ENCODE measurements at places on chromosomes 11 and 22. TPM values are rescaled to one million over a fixed set of nuclear protein-coding genes. Genes with fewer than 3 reads are reported as not detected.

DNA sequence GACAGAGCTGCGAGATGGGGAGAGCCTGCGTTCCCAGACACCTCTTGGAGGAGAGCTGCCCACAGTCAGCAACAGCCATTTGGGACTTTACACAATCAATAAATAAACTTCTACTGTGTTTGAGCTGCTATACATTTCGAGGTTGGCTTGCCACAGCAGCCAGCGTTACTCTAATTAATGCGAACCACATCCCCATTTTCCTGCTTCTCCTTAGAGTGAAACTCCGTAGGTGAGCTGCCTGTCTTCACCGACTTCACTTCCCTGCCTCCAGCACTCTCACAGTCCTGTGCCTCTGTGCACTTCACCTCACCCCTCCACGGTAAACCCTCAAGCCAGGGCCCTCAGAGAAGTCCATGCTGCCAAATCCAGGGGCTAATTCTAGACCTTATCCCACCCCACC is 5.9 kb upstream of the SLC22A12 start:
- H3K27me3 ChIP-seq: no peaks in the 10 kb centered on the region
- H3K27ac ChIP-seq: no peak overlapping the region
- H3K4me3 ChIP-seq: no peak overlapping the region
- H3K36me3 ChIP-seq: no peaks in the 10 kb centered on the region

- no peaks in the 10 kb centered on the region for H3K36me3 ChIP-seq
- no peaks in the 10 kb centered on the region for H3K4me1 ChIP-seq
- DNase-seq: no peak
- H3K27ac ChIP-seq: no peak overlapping the region
- H3K4me3 ChIP-seq: no peak overlapping the region
Measured at GRCh38 chr11:73398132-73398526, 21.9 kb downstream of the RELT start.

DNA sequence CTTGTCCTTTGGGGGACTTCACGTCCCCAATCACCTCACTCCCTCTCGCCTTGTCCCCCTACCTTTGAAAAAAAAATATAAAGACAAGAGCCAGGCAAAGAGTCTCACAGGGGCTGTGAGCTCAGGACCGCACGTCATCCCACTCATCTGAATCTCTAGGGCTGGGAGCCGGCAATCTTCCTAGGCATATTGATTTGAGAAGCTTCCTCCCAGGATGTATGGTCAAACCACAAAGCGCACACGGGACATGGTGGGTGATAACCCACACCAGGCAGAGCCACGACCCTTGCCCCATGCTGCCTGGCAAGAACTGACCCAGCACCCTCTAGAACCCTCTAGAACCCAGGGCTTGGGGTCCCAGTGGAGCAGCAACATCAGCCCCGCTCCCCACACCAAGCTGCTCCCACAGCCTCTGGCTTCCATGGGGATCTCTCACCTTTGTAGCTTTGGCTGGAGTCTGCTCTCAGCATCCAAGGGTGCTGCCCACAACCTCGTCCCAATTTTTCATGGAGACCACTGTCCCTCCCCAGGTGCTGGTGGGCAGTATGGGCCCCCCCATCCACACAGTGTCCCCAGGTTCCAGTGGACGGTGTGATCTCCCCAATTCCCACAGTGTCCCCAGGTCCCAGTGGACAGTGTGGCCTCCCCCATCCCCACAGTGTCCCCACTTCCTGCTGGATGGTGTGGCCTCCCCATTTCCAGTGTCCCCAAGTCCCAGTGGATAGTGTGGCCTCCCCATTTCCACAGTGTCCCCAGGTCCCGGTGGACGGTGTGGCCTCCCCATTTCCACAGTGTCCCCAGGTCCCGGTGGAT is 85.2 kb upstream of the FGF3 start:
- H3K4me1 ChIP-seq: no peaks in the 10 kb centered on the region
- H3K36me3 ChIP-seq: no peaks in the 10 kb centered on the region
- no peak for DNase-seq
- no peaks in the 10 kb centered on the region for H3K27me3 ChIP-seq
- H3K27ac ChIP-seq: no peak overlapping the region

- no peaks in the 10 kb centered on the region for H3K36me3 ChIP-seq
- no peak overlapping the region for H3K27ac ChIP-seq
- DNase-seq: no peak
- peaks cover 34% of the 10 kb centered on the region for H3K27me3 ChIP-seq
- peaks cover 14% of the 10 kb centered on the region for H3K4me1 ChIP-seq
Measured at GRCh38 chr11:69211920-69212797, 56.4 kb downstream of the SMIM38 start.

Gene KCNC1
- not detected for total RNA-seq

Gene SLC22A12
- not detected for total RNA-seq

Measured in esophagus squamous epithelium (tissue), 5 donors.